ENCODE measurements at places on chromosomes 2 and 18.

DNA sequence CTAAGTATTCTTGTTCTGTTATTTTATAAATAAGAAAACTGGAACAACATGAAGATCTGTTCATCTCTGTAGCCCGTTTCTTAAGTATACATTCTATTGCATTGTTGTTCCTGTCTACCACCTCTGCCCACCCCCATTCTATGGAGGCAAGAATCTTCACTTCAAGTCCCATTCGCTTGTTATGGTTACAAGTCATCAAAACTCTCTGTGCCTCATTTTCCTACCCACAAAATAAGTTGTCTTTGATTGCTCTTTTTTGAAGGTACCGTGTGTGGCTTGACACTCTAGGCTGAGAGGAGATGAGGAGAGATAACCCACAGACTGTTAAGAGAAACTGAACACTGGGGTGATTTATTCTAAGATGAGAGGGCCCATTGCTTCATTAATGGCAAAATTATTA lies 2.9 kb upstream of the EVA1A start:
- DNase-seq, result no peak

- DNase-seq, result no peak
Observed at GRCh38 chr2:169119123-169119760, 49.9 kb downstream of the DHRS9 start.

DNA sequence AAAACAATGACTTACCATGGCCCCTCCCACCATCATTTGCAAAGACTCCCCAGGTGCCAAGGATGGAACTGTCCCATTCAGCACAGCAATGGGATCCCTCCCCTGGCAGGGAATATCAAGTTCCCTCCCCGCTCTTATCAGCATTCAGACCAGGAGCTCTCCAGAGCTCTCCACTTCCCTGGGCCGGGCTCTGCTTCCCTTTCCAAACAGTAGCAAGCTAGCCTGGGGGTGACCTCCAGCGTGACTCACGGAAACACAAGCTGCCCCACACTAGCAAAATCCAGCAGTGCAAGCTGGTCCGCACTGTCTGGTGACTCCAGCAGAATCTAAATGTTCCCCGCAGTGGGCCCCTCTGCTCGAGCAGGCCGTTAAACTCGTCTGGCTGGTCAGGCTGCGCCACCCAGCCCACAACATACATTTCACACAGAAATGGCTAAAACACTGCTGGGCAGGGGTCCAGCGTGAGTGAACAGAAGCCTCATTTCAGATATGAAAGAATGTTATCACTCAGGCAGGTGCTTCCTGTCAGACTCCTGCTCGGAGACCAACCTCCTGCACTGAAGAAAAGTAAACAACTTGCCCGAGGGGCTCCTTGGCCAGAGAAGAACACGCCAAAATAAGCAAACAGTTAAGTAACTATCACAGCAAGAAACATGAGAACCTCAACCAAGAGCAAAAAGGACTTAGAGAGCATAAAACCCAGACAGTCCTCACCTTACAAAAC lies 33.9 kb downstream of the STAT1 start:
- DNase-seq, result no peak

DNA sequence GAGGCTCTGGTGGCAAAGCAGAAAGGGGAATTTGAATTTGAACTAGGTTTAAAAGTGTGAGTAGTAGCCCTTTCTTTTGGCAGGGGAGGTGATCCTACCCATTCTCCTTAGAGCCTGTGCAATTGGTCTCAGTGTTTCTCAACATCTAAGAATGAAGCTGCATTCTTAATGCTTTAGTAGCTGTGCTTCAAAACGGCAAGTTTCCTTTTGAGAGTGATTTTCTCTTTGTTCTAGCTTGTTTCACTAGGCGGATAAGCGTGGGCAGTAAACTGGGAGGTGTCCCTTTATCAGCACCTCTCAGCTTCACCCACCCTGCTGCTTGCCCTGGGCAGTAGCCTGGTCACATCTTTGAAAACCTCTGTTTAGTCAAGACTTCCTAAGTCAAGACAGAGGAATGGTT lies 6.7 kb downstream of the CRIM1 start:
- DNase-seq, result peak; percentile 12

GRCh38 chr2:367246-367645 lies 79.4 kb upstream of the ALKAL2 start:
- DNase-seq, result no peak

GRCh38 chr2:217121565-217121964 lies 261.7 kb upstream of the TNP1 start:
- no peak for DNase-seq

DNA sequence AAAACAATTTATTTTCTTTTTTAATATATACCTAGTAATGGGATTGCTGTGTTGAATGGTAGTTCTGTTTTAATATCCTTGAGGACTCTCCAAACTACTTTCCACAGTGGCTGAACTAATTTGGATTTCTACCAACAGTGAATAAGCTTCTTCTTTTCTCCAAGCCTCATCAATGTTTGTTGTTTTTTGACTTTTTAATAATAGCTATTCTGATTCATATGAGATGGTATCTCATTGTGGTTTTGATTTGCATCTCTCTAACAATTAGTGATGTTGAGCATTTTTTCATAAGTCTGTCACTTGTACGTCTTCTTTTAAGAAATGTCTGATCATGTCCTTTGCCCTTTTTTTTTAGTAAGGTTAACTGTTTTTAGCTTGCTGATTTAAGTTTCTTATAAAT lies 863.3 kb downstream of the CNTNAP5 start:
- DNase-seq, result no peak

DNA sequence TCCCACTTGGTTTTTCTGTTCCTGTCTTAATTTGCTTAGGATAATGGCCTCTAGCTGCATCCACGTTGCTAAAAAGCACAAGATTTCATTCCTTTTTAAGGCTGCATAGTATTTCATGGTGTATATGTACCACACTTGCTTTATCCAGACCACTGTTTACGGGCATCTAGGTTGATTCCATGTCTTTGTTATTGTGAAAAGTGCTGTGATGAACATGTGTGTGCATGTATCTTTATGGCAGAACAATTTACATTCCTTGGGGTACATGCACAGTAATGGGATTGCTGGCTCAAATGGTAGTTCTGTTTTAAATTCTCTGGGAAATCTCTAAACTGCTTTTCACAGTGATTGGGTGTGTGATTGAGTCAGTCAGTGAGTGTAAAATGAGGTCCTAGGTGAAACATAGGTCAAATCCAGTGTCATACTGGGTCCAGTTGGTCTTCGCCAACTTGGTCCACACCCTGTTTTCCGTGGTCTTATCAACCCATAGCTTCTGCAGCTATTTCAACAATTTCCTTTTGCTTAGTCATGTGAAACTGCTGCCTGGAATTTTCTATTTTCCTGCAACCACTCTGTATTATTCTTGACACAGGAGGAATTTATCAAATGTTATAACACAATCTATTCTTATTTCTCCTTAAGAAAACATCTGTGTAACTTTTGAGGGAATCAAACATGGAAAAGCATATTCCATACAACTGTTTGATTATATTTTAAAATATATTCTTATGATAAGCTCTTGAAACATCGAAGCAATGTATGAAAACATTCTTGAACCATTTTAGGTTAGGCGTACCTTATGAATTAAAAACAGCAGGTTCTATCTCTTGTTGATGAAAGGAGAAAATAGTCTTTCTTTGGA lies 82.9 kb downstream of the ADCYAP1 start:
- DNase-seq, result no peak

GRCh38 chr2:95315801-95316411 lies 18.8 kb downstream of the KCNIP3 start:
- no peak for DNase-seq

- DNase-seq, result no peak
Observed at GRCh38 chr2:230678451-230678850, 34.2 kb upstream of the CAB39 start.

DNA sequence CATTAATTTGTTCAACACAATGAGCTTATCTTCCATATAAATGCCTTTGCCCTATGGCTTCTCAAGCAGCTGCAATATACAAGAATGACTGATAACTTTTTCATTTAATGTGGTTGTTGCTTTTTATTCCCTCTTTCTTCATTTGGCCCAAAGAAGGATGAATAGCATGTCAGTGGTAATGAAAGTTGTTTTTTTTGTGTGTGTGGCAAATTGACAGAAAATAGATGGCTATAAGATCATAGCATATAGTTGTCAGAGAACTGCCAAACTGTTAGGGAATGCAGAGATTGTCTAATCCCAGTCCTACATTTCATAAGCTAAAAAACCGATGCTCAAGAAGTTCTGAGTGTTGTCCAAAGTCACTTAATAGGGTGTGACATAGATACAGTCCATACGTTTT lies 244.3 kb downstream of the ACTR3 start:
- DNase-seq, result no peak

DNA sequence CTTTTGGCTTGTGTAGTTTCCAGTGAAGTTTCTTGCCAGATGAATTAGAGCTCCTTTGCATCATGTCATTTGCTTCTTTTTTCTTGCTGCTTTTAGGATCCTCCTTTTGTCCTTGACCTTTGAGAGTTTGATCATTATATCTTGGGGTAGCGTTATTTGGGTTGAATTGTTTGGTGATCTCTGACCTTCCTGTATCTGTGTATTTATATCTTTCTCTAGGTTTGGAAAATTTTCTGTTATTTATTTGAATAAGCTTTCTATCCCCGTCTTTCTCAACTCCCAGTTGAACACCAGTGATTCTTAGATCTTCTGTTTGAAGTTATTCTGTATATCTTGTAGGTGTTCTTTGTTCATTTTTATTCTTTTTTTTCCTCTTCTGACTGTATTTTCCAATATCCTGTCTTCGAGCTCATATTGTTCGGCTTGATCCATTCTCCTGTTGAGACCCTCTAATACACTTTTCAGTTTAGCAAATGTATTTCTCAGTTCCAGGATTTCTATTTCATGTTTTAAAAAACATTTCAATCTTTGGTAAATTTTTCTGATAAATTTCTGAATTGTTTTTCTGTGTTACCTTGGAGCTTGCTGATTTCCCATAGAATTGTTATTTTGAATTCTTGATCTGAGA lies 20.8 kb downstream of the GALNT1 start:
- DNase-seq, result no peak

DNA sequence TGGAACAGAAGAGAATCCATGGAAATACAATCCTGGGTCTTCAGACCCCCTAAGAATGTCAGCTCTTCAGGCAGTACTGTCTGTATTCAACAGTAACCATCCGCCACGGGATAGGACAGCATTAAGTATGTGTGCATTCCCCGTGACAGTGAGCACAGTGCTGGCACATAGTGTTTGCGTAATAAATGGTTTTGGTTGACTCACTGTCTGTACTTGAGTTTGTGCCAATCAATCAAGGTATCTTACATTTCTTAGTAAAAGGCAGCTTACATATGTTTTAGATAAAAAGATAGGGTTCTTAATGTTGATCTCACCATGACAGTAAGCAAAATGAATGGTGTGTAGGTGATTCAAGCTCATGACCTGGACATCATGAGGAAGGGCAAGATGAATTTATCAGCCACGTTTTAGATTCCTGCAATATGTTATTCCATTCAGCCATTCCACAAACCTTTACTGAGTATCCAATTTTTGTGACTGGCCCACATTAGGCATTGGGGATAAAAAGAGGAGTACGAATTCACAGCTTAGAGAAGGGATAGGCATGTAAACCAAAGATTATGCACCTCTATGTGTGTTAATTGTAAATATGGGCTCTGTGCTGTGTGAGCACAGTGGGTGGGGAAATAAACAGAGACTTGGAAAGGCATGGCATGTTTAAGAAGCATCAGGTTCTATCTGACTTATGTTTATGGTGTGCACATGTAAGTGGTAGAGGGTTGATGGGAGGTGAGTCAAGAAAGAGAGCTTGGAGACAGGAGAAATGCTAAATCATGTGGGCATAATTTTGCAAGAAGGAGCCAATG lies 258.8 kb downstream of the SLC8A1 start:
- no peak for DNase-seq

DNA sequence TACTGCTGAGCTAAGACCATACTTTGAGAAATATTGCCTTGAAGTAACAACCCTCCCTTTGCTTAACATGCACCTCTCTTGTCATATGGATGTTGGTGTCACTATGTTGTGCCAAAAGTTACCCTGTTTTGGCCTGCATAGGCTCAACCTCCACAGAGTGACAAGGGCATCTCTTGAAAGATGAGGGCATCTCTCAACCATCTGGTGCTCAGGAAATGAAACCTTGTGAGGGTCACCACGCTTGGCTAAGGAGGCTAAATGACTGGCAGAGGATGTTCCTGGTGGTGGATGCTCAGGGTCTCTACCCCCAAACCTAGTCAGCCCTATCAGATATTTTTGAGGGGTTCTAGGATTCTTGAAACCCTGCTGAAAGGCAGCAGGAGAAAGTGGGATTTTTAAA lies 2.3 kb downstream of the LHCGR start:
- DNase-seq, result no peak

DNA sequence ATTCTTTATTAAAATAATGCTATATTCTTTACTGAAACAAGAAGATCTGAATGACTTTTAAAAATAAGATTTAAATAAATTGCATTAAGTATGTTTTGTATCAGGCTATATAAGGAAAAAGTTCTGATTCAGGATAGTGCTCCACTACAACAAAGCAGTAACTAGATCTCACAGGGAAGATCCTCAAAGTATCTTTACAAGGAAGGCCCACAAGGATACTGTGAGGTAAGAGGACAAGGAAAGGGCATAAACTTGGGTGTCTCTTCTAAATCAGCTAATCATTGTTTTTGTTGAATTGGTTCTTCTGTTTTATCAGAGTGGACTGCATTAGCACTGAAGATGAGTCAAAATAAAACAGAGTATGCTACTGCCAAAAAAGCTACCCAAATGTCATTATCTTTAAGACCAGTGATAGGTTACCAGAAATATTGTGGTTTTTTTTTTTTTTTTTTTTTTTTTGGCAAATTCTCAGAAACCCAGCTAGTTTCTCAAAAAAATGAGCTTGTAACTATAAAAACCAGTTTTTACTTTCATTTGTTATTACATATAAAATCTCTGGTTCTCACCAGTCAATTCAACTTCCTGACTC lies 160.9 kb downstream of the BAZ2B start:
- no peak for DNase-seq

DNA sequence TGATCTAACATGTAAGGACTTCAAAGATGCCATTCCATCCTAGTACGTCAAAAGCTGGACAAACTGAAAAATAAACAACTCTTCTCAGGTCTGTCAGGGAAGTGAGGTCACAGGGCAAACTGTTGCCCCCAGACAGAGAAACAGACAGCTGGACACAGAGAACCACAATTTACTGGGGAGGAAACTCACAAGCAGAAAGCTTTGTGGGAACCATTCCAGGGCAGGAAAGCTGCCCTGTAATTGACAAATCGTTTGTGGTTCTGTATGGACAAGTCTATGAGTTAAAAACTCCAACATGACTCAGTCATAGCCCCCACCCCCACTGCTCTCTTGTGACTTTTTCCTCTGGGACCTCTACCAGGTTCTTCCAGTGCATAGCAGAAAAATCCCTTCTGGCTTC lies 28.4 kb downstream of the MCEE start:
- DNase-seq, result no peak

GRCh38 chr2:218883491-218884490 lies 3.1 kb downstream of the WNT10A start:
- DNase-seq, result no peak

All from RKO (cell line).